Endothelial cell of umbilical vein (primary cell): ENCODE measurements at places on chromosomes 2 and 18.

- H3K4me3 ChIP-seq = no peak overlapping the region
- peaks cover 13% of the 10 kb centered on the region for H3K4me1 ChIP-seq
- H3K36me3 ChIP-seq = no peaks in the 10 kb centered on the region
- no peak for DNase-seq
These were observed 139.8 kb upstream of the ZC3H15 start for GRCh38 chr2:186346216-186346615.

- H3K27me3 ChIP-seq = no peaks in the 10 kb centered on the region
- no peak overlapping the region for H3K4me3 ChIP-seq
- DNase-seq = no peak
- no peaks in the 10 kb centered on the region for H3K36me3 ChIP-seq
These were observed 141.5 kb downstream of the KCNH7 start for GRCh38 chr2:162697111-162697510.

- H3K36me3 ChIP-seq = peaks cover 3% of the 10 kb centered on the region
- no peak overlapping the region for H3K27ac ChIP-seq
- H3K27me3 ChIP-seq = no peaks in the 10 kb centered on the region
- DNase-seq = no peak
These were observed 68.6 kb downstream of the CAB39 start for GRCh38 chr2:230781130-230781797.

DNA sequence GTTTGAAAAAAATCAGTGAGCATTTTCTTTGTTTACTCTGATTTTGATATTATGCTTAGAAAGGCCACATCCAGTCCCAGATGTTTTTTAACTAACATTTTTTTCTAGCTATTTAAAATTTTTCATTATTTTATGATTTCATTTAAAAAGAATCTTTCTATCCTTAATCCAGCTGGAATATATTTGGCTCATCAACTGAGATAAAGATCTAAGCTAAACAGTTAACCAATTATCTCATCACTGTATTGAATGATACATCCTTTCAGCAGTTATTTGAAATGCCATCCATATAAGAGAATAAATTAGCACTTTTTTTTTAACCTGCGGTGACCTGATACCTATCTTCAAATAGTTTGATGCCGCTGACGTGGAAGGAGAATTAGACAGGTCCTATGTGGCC, 245.5 kb upstream of the COPS8 start:
- H3K27me3 ChIP-seq = no peaks in the 10 kb centered on the region
- no peaks in the 10 kb centered on the region for H3K36me3 ChIP-seq
- H3K4me3 ChIP-seq = no peak overlapping the region
- no peak overlapping the region for H3K27ac ChIP-seq

GRCh38 chr2:170163411-170164065, 14.4 kb upstream of the MYO3B start:
- H3K4me1 ChIP-seq = no peaks in the 10 kb centered on the region
- no peaks in the 10 kb centered on the region for H3K27me3 ChIP-seq
- no peak overlapping the region for H3K27ac ChIP-seq
- no peak overlapping the region for H3K4me3 ChIP-seq

DNA sequence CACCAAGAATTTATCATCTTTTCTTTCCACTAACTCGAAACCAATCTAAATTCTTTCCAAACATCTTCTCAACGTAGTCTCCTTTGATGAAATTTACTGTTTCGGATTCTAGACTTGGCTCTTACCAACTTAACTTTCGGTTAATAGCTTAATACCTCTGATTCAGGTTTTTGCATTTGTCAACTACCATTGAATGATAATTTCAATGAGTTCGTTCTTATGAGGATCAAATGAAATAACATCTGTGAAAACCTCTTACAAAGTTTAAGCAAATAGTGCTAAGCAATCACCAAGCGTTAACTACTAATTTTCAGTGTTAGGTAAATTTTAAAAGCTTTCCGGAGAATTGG, 593 bp upstream of the NRBP1 start:
- no peaks in the 10 kb centered on the region for H3K27me3 ChIP-seq
- peak overlapping the region; percentile 86 for H3K4me3 ChIP-seq
- H3K4me1 ChIP-seq = peaks cover 26% of the 10 kb centered on the region
- no peak for DNase-seq

GRCh38 chr2:138081225-138082073, 117.2 kb downstream of the HNMT start:
- no peaks in the 10 kb centered on the region for H3K4me1 ChIP-seq
- H3K36me3 ChIP-seq = no peaks in the 10 kb centered on the region
- no peak for DNase-seq
- no peak overlapping the region for H3K4me3 ChIP-seq
- H3K27me3 ChIP-seq = no peaks in the 10 kb centered on the region

GRCh38 chr2:204971206-204971907, 426.1 kb downstream of the PARD3B start:
- no peaks in the 10 kb centered on the region for H3K4me1 ChIP-seq
- no peak overlapping the region for H3K4me3 ChIP-seq
- no peaks in the 10 kb centered on the region for H3K36me3 ChIP-seq
- DNase-seq = peak; percentile 55
- no peak overlapping the region for H3K27ac ChIP-seq
